COLO829 (cell line): ENCODE measurements at places on chromosomes 7 and 10.

DNA sequence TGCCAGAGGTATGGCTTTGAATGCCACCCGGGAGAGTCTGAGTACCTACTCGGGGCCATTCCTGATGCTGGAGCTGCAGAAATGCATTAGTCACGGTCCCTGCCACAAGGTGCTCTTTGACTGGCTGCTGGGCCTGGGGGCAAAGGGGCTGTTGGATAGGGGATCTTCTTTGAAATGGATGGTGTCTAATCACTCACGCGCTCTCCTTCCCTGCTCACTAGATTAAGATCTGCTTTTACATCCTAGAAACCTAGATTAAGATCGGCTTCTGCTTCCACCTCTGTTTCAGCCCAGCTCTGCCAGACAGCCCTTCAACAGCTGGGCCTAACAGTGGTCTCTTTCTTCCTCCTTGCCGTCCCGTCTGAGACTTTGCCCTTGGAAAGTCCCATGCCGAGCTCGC lies 57.2 kb downstream of the PAX2 start:
- DNase-seq = peak; percentile 6

DNA sequence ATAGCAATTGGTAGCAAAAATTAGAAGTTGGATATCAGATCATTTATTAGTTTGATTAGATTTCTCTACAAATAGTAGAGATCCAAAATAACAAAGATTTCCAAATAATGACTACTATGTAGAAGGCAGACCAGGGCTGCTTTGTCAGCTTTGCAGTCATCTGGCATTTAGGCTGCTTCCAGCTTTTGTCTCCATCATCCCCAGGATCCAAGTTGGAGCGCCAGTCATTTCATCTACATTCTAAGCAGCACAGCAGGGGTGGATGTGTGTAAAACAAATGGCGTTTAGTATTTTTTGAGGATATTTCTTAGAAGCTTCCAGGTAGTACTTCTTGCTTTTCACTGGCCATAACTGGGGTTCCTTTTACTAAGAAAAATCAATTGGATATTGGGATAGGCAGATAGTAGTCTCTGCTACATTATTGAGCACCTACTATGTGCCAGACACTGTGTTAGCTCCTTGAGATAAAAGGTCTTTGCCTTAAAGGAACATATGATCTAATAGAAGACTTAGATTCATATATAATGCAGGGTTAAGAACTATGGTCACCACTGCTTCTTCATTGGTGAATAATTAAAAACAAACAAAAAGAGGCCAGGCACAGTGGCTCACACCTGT lies 41.5 kb downstream of the TPST1 start:
- DNase-seq = no peak

GRCh38 chr10:114374053-114374791 lies 30.1 kb downstream of the AFAP1L2 start:
- no peak for DNase-seq

- DNase-seq = no peak
These were observed 20.6 kb upstream of the HSPB1 start for GRCh38 chr7:76281706-76282343.

DNA sequence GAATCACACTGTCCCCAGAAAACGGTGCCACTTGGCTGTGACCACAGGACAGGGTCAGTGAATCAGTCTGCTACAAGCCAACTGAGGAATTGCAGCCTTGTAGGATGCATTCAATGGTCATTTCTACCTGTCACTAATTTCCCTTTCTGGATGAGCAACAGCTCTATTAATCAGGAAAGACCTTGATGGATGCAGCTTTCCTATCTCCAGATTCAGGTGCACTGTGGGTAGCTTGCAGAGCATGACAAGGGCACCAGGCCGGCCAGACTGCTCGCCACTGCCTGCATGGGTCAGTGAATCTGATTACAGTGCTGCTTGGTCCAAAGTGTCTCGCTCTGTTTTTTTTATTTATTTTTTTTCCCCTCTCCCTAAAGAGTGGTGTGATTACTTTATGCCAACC lies 506.8 kb upstream of the AUTS2 start:
- DNase-seq = no peak

GRCh38 chr7:139205843-139206242 lies 25.2 kb upstream of the UBN2 start:
- DNase-seq = no peak
